Stimulated activated CD8-positive, alpha-beta memory T cell treated with anti-CD3 and anti-CD28 coated beads, Interleukin-7, amount 100 ng/mL, for 4 hours (primary cell): ENCODE measurements at places on chromosomes 1 and 21.

- no peak for DNase-seq
These were observed 897 bp downstream of the SLC25A24 start for GRCh38 chr1:108199201-108199691.

DNA sequence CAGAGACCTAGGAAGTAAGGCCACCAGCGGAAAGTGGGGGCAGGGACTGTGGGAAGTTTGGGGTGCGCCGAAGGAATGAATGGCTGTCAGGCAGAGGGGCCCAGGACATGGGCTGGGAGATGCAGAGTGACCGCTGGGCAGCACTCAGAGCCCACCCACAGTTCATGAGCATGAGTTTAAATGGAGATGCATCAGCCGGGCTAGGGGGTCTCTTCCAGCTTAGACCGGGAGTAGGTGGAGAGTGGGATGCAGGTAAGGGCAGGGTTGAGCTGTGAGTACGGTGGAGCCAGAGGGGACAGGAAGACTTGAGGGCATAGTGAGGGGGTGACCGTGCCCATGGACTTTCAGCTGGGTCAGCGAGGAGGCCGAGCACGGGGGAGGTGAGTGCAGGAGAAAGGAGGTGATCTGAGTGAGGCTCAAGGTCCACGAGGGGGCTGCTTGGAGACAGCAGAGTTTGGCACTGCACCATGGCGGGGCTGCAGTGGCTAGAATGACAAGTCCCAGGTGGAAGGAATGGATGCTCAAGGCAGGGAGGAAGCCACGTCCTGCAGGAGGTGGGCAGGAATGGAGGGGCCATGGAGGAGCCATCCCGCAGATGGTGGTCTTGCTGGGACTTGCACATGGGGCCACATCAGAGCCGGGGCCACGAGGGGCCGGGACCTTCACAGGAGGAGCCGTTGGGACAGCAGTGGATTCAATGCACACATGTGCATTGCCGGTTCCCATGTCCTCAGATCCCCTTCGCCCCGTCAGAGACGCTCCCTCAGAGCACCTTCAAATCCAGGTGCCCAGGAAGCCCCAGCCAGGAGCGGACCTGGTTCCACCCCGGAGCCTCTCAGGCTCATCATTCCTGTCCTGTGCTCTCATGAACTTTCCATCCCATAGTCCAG is 34.9 kb downstream of the UBASH3A start:
- no peak for DNase-seq

GRCh38 chr1:63108206-63108605 is 214.2 kb upstream of the FOXD3 start:
- no peak for DNase-seq

- no peak for DNase-seq
These were observed 475.1 kb upstream of the VAMP3 start for GRCh38 chr1:7295946-7296345.
